Thymus (tissue), 14 donors: ENCODE measurements at places on chromosomes 4 and X. TPM values are rescaled to one million over a fixed set of nuclear protein-coding genes. Genes with fewer than 3 reads are reported as not detected.

DNA sequence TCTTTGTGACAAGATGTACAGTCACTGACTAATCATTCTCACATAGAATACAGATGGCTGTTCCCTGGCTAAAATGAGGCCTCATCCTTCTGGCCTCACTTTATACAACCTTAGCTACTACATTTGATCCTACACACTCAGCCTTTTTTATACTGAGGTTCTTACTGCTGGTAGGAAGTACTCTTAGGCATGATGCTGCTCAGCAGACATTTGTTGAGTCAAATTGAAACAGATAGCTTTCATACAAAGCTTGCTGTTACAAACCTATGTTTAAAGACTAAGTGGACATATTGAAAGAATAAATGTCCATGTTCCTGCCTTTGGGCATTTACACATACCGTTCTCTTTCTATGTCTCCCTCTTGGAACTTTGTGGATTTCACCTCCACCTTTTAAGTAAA, 154.9 kb downstream of the NPFFR2 start:
- H3K36me3 ChIP-seq, result no peaks in the 10 kb centered on the region
- H3K27me3 ChIP-seq, result no peaks in the 10 kb centered on the region
- no peaks in the 10 kb centered on the region for H3K4me1 ChIP-seq
- DNase-seq, result no peak
- no peak overlapping the region for H3K27ac ChIP-seq
- no peak overlapping the region for H3K4me3 ChIP-seq

DNA sequence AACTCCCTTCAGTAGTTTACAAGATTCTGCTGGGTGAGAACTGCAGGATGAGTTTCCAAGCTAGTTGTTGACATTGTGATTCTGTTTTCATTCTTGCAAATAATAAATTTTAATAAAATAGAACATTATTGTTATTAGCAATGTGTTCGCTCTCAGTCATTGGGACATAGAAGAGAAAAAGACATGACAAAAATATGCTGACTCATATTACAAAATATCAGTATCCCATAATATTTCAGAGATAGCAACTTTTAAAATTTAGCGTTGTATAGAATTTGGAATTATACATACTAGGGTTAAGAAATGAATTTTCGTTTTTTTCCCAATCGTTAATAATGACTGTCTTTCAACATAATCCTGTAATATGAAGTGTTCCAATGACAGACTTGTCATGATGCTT, 45.4 kb downstream of the KIT start:
- no peaks in the 10 kb centered on the region for H3K36me3 ChIP-seq
- no peak overlapping the region for H3K4me3 ChIP-seq
- DNase-seq, result no peak
- no peak overlapping the region for H3K27ac ChIP-seq
- H3K4me1 ChIP-seq, result peaks cover 7% of the 10 kb centered on the region

The GABRA4 gene
- total RNA-seq, result 0.71 TPM

The CNGA1 gene
- 0.14 TPM for total RNA-seq

GRCh38 chr4:185437809-185438208, 12.0 kb upstream of the UFSP2 start:
- no peak overlapping the region for H3K27ac ChIP-seq
- H3K27me3 ChIP-seq, result peaks cover 2% of the 10 kb centered on the region
- no peaks in the 10 kb centered on the region for H3K36me3 ChIP-seq
- DNase-seq, result no peak
- no peaks in the 10 kb centered on the region for H3K4me1 ChIP-seq
- no peak overlapping the region for H3K4me3 ChIP-seq

The LAMP2 gene
- 77.8 TPM for total RNA-seq

The TIGD4 gene
- 0.66 TPM for total RNA-seq

- no peaks in the 10 kb centered on the region for H3K36me3 ChIP-seq
- H3K4me1 ChIP-seq, result no peaks in the 10 kb centered on the region
- no peak overlapping the region for H3K4me3 ChIP-seq
- no peak for DNase-seq
- no peak overlapping the region for H3K27ac ChIP-seq
Observed at GRCh38 chr4:172785613-172786012, 383.0 kb upstream of the GALNT7 start.

GRCh38 chrX:82370978-82371646, 1137.0 kb upstream of the POU3F4 start:
- no peak overlapping the region for H3K4me3 ChIP-seq
- H3K36me3 ChIP-seq, result no peaks in the 10 kb centered on the region
- DNase-seq, result no peak
- H3K4me1 ChIP-seq, result no peaks in the 10 kb centered on the region
- H3K27me3 ChIP-seq, result no peaks in the 10 kb centered on the region

GRCh38 chrX:44874420-44875184, 1.6 kb downstream of the KDM6A start:
- no peaks in the 10 kb centered on the region for H3K36me3 ChIP-seq
- DNase-seq, result no peak
- no peaks in the 10 kb centered on the region for H3K27me3 ChIP-seq

- H3K27me3 ChIP-seq, result no peaks in the 10 kb centered on the region
- H3K27ac ChIP-seq, result no peak overlapping the region
- no peak overlapping the region for H3K4me3 ChIP-seq
- no peaks in the 10 kb centered on the region for H3K36me3 ChIP-seq
- no peak for DNase-seq
Observed at GRCh38 chr4:172134521-172134920, 321.3 kb downstream of the GALNTL6 start.

GRCh38 chrX:29432534-29432933, 782.8 kb upstream of the MAGEB2 start:
- no peak overlapping the region for H3K4me3 ChIP-seq
- H3K27me3 ChIP-seq, result no peaks in the 10 kb centered on the region
- H3K27ac ChIP-seq, result no peak overlapping the region
- no peak for DNase-seq
- H3K36me3 ChIP-seq, result no peaks in the 10 kb centered on the region

The GAGE12D gene
- not detected for total RNA-seq

DNA sequence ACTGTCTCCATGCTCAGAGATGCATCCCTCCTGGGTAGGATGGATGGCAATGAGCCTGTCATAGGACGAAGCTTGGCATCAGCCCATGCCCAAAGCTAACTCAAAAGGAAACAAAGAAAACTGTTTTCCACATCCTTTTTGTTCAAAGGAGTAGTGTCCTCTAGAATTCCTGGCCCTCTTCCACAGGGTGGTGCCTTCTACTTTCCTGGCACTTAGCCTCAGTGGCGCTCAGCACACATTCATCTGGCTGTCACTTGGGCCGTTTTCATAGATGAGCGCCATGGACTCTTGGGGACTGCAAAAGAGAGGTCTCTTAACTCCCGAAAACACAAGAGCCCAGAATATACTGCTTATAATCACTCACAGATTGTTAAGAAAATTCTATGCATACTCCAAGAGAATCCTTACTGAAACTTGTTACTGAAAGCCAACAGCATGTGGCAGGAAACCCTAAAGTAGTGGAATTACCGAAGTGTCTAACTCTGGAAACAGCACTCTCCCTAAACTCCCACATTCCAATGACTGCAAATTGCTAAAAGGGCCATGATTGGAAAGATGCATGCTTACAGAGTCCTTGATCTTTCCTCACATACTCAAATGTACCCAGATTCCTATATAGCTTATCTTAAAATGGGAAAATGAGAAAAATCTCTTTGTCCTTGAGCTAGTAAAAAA, 110.0 kb downstream of the HS6ST2 start:
- H3K4me3 ChIP-seq, result no peak overlapping the region
- H3K36me3 ChIP-seq, result no peaks in the 10 kb centered on the region
- DNase-seq, result no peak
- no peaks in the 10 kb centered on the region for H3K27me3 ChIP-seq
- no peaks in the 10 kb centered on the region for H3K4me1 ChIP-seq

The RTL3 gene
- total RNA-seq, result 0.09 TPM

DNA sequence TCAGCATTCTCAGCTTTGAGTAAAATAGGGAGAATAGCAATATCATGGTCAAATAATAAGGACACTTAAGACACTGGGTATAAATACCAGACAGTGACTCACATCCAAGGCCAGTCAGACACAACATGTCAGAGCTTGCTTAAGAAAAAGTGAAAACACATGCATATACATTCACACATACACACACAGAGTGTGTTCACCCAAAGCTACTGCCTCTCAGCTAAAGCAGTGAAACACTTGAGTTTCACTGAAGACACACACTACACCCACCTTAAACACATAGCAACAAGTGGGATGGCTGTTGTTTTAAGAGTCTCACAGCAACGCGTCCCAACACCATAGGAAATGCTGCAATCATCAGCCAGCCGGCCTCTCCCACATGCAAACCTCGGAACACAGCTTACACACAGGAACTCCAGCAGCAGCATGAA, 14.4 kb downstream of the SHROOM4 start:
- no peak overlapping the region for H3K27ac ChIP-seq
- no peaks in the 10 kb centered on the region for H3K27me3 ChIP-seq
- no peaks in the 10 kb centered on the region for H3K36me3 ChIP-seq
